ENCODE measurements at places on chromosomes 1 and 21.

- DNase-seq: no peak
Measured at GRCh38 chr1:36836196-36836883, 198.0 kb downstream of the GRIK3 start.

DNA sequence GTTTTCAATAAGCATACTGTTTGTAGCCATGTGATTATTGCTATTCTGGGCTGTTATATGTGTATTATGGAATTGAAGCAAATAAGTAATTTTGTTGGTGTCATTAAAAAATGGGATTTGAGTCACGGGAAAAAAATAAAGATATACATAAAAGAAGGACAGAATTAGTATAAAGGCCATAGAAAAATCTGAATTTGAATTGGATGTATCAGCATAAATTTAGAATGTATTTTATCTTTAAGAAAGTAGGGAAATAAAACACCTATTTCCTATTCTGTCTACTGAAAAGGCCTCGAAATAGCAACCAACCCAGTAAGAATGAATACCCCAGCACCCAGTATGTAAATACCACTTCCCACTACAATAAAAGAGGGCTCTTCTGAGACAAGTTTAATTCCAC, 185.9 kb downstream of the SLC45A1 start:
- no peak for DNase-seq

GRCh38 chr1:41462680-41463004, 21.8 kb downstream of the EDN2 start:
- DNase-seq: no peak

- DNase-seq: no peak
Measured at GRCh38 chr1:223714421-223714724, 2.0 kb downstream of the CAPN2 start.

GRCh38 chr1:115440733-115441132, 102.7 kb upstream of the NGF start:
- no peak for DNase-seq

- no peak for DNase-seq
Measured at GRCh38 chr21:38756746-38757145, 49.0 kb upstream of the ETS2 start.

DNA sequence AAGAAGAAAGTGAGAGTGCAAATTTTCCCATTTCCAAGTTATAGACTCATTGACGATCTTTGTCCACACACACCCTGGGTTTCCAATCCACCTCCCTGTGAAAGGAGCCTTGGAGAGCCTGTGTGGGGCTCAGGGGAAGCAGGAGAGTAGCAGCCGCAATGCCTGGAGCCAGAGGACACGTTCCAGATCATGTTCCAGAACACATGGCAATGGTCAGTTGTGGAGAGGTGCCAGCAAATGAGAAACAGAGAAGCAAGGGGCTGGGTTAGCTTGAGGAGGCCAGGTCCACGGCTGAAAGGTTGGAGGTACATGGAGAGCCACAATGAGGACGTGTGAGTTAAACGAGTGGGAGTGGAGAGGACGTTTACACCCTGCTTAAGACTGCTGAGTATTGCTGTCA, 33.0 kb upstream of the SIPA1L2 start:
- DNase-seq: no peak

- DNase-seq: no peak
Measured at GRCh38 chr1:33792216-33792615, 71.7 kb upstream of the HMGB4 start.

DNA sequence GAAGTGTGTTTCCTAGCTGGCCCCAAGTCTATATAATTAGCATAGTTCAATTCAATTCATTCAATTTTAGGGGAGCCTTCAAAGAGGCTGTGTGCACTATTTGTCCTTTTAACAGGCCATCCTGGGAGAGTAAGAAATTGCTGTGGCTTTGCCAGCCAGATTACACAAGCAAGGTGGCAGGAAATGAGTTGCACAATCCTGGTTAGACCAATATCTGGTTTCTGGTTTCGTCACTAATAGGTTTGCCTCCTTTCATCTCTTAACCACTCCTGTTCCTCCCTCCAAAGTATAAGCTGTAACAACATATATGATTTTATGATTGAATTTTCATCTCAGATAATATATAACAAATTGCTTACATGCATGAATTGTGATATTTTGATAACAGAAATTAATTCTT, 84.1 kb upstream of the NEGR1 start:
- DNase-seq: no peak

- no peak for DNase-seq
Measured at GRCh38 chr1:5220821-5221220, 566.4 kb downstream of the AJAP1 start.

GRCh38 chr1:100039591-100039990, 69.8 kb downstream of the SLC35A3 start:
- DNase-seq: no peak

DNA sequence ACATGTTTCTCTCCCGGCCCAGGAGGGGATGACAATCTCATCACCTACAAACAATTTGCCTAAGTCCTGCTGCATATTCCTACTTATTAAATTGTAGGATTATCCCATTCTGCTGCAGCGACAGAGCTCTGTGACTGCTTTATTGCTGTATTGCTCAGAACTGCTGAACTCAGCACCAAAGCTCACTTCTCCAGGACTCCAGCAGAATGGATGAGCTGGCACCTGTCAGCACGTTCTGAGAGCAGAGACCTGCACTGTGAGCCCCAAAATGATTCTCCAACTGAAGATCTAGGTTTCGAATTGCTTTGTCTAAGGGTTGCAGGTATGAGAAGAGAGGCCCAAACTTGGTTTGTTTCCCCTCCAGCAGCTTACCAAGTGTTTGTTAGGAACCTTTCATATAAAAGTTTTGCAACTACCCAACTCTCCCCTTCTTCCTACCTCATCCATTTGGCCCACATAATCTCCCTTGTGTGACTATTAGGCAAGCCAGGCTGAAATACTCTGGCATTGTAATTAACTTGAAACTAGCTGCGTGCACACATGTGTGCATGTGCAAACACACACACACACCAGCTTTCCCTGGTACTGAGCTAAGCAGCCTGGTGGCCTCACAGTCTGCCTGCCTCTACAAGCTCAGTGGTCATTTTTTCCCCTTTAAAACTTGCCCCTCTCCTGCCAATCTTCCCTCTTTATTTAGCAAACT, 161.4 kb upstream of the CAMK1G start:
- no peak for DNase-seq

- no peak for DNase-seq
Measured at GRCh38 chr1:2955652-2956051, 65.6 kb upstream of the ACTRT2 start.

- DNase-seq: no peak
Measured at GRCh38 chr1:155077346-155077745, 1.3 kb upstream of the EFNA3 start.

DNA sequence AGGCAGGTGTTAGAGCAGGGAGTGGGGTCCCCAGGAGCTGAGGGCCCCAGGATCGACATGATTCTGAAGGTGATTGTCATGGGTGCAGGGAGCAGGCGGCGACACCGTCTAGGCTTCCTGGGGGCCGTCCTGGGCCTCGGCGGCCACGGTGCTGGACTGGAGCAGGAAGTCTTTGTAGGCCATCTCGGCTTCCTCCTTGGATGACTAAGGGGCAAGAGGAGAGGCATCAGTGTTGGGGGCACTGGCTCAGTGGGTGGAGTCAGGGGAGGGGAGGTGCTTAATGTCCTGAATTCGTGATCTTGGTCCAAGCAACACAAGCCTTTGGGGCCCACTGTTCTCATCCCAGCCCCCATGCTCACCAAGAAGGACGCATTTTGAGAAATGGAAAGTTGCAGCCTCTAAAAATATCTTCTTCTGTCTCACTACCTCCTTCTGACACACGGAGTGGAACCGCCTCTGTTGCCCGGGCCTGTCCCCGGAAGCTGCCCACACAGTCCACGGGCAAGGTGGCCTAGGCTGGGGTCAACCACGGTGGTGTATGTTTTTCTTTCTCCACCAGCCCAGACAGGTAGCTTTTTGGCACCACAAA, 8.6 kb upstream of the FCMR start:
- no peak for DNase-seq

- no peak for DNase-seq
Measured at GRCh38 chr1:87940421-87940820, 611.7 kb downstream of the LMO4 start.

DNA sequence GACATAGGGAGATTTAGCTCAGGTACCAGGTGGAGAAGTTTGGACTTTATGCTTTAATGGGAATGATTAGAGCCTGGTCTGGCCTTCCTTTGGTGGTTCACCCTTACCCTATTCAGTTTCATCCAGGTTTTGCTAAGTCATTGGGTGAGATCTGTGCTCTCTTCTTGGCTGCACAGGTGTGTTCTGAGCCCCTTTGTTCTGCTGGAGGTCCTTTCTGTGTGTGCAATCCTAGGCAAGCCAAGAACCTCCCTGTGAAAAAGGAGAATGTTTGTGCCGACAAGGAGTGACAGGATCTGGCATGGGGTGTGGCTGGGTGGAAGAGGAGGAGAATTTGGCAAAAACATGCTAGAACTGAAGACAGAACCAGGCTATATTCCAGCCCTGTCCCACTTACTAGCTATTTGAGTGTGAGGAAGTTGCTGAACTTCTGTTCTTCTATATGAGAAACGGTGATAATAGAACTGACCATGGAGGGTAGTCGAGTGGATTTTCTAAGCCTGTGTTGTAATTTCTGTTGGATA, 4.6 kb downstream of the GSTM5 start:
- no peak for DNase-seq

DNA sequence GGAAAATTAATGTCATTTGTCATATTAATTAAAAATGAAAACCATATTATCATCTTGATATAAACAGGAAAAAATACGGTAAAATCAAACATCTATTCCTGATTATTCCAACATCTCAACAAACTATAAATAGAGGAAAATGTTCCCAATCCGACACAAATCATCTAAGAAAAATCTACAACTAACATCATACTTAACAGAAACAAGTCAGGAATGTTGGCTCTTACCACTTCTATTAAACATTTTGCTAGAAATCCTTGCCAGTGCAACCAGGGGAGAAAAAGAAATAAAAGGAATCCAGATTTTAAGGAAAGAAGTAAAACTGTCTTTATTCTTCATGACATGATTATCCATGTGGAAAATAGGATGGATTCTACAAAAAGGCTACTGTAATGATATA, 77.0 kb upstream of the IRF2BP2 start:
- no peak for DNase-seq

DNA sequence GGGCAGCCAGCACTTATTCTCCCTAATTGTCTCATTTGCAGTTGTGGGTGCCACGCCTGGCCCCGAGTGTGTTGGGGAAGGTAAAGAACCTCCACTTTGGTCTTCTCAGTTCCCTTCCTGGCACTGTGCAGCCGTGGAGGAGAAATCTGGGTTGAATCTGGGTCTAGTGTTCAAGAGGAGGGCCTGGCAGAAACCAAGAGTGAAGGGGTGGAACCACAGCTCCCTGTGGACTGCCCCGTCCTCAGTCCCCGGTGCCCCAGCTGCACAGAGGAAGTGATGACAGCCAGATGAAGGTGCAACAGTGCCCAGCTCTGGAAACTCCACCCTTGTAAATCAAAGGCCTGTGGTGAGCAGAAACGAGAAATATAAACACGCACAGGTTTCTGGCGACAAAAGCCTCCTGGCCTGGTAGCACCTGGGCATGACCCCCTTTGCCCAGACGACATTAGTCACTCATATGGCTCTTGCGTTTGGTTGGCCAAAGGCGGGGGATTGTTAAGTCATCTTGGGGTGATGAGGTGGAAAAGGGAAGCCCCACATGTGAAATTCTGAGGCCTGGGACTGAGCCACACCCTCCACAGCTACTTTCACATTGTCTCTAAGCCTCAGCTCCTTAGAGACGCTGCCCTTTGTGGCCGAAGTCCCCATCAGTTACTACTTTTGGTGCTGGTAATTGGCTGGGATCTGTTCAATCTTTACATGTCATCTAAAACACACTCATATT, 4.2 kb upstream of the ECE1 start:
- DNase-seq: peak; percentile 77

GRCh38 chr1:1357871-1358432, 403 bp downstream of the MXRA8 start:
- DNase-seq: no peak

- DNase-seq: no peak
Measured at GRCh38 chr1:24513706-24514105, 11.1 kb downstream of the RCAN3 start.

DNA sequence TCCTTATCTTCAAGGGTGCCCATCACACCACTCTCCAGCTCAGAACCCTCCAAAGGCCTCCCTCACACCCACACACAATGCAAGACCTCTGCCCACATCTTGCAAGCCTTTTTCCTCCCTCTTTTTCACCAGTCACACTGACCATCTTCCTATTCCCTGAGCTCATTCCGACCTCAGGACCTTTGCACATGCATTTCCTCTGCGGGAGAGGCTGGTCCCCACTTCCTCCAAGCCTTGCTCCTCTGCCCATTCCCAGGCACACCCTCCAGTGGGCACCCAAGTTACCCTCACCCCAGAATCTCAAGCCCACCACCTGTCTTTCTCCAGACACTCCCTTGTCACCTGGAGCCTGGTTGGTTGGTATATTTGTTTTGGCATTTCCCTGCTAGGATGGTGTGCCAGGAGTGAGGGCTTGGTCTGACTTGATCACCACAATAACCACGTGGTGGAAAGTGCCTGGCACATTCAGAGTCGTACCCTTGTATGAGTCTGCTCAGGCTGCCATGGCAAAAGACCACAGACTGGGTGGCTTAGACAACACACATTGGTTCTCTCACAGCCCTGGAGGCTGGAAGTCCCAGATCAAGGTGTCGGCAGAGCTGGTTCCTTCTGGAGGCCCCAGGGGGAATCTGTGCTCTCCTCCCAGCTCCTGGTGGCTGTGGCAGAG, 13.2 kb downstream of the MX2 start:
- no peak for DNase-seq

- no peak for DNase-seq
Measured at GRCh38 chr1:242245255-242245654, 246.4 kb upstream of the MAP1LC3C start.

DNA sequence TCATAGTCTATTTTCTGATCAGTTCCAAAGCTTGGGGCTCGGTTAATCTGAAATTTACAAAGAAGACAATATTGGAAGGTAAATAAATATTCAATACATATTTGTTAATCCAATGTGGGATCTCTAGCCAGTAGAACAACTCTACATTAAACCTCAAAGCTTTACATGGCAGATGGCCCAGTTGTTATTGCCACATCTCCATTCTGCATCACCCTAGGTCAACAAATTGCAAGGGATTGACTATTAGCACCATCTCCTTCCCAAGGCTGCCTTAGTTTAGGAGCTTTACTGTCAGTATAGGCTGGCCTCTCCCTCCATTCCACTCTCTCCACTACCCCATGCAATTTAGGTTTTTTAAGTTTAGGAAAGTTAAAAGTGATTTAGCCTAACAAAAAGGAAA, 69.7 kb downstream of the TTLL7 start:
- DNase-seq: no peak

DNA sequence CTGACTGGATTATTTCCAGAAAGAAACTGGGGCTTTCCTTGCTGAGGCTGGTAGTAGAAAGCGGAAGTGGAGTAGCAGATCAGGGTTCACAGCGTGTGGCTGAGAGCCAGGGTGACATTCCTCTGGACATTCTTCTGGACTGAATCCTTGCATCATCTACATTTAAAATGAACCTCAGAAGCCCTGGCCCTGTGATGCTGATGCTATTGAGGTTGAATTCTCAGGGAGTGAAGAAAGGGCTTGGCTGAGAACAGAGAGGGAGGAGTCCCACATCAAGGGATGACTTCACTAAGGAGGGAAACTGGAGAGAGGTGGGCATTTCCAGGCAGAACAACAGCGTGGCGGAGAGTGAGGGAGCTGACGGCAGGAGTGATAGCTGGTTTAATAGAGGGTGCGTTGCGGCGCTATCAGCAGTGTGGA, 102.3 kb upstream of the LMO4 start:
- DNase-seq: no peak
